ENCODE measurements at places on chromosomes 7 and 10.

DNA sequence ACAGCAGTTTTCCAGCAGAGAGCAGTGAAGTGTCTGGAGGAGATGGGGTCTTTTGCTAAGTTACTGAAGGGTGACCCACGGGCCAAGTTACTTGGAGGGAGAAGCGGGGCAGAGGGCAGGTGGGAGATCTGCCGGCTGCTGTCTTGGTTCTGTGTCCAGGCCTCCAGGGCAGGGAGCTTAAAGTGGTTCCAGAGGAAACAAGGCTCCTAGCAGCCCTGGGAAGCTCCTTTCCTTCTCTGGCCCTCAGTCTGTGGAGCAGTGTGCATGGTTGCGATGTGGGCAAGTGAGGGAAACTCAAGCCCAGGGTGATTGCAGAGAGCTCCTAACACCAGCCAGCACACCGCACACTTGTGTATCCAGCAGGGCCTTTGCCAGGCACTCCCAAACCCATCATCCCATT, 6.3 kb downstream of the GHRHR start:
- no peak for DNase-seq

- DNase-seq, result no peak
Observed at GRCh38 chr10:90958781-90959180, 37.9 kb upstream of the ANKRD1 start.

DNA sequence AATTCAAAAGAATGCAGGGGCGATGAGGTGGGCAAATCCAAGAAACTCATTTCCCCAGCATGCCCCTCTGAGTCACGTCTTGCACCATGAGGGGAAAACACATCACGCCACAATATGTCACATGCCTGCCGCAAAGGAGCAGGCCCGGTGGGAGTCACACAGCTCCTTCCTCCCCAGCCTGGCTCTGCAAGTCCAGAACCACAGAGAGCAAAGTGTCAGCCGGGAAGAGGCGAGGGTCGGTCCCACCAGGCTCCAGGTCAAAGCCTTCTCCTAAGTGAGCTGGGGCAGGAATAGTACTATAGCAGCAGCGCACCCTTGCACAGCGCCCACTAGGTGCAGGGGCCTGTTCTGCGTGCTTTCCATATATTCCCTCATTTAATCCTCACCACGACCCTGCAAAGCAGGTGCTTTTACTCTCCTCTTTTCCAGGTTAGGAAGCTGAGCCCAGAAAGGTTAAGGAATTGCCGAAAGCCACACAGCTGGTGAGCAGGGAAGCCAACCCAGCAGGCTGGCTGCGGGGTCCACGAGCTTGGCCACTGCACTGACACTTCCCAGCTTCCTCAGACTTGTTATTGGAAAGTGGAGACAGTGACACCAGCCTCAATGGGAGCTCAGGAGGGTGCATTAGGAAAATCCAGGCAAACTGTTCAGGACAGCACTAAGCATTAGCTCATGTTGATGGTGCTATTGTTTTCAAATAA, 94.0 kb upstream of the ZMIZ1 start:
- peak; percentile 30 for DNase-seq

- DNase-seq, result no peak
Observed at GRCh38 chr7:87471473-87471872, 4.0 kb downstream of the ABCB4 start.

GRCh38 chr10:12768156-12769100, 233.1 kb downstream of the CCDC3 start:
- DNase-seq, result no peak

DNA sequence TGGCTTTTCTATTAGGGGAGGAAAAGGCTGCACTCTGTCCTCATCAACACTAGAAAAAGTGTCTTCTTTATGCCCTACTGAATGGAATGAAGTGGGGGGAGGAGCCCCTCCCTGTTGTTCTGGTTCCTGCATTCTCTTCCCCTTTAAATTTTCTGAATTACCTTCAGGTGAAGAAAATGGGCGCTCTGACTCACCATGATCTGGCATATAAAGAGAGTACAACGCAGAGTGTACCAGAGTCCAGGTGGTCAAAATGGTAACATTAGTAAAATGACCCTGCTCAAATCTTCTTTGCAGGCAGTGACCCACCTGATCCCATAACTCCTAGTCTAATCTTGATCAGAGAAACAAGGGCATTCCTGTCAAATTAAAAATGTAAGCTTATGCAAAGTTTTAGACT, 80.7 kb downstream of the THSD7A start:
- DNase-seq, result no peak

- no peak for DNase-seq
Observed at GRCh38 chr7:139035586-139036353, at the start of gene ZC3HAV1L. Gene ZC3HAV1L, minus strand, starts transcription at chr7:139036042. Its CDS starts 25 bp downstream, at chr7:139036017.

GRCh38 chr7:158301207-158301606, 286.4 kb downstream of the PTPRN2 start:
- no peak for DNase-seq

DNA sequence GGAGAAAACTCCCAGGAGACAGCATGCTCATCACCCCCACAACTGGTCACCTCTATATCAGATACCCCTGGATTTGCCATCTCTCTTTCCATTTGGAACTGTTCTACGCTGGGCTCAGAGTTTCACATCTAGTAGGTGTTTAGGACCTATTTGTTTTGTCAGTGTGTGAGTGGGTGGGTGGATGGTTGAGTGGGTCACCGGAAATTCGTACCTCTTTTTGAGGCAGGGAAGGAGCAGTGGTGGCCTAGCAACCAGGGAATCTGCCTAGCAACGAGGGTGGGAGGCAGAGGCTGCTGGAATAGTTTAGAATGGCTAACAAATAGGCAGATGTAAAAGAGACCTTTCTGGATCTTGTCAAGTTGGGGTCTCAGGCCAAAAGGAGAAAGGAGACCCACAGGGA, 23.2 kb upstream of the SLF2 start:
- DNase-seq, result no peak

GRCh38 chr10:98848361-98848760, 387.3 kb downstream of the HPSE2 start:
- DNase-seq, result no peak

DNA sequence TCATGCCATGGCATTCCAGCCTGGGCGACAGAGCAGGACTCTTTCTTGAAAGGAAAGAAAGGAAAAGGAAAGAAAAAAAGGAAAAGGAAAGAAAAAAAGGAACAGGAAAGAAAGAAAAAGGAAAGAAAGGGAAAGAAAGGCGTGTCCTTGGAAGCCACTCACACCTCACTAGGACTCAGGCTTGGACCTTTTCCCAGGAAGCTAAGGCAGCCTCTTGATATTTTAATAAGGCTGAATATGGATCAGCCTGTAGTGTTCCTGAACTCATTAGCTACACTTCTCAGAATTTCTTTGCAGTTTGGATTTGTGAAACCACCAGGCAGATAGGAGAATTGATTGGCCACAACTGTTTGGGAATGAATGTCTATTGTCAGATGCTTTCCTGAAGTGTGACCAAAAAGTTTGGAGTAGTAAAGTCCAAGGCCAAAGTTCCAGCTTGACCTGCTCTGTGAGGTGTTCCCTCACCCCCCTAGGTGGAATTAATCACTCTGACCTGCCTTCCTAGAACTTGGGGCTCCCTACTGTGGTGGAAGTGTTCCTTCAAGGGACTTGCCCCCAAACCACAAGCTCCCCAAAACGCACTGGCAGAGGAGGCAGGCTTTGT, 7.1 kb upstream of the MALSU1 start:
- DNase-seq, result no peak

- DNase-seq, result no peak
Observed at GRCh38 chr10:110618230-110618610, 25.9 kb upstream of the RBM20 start.
